Mucosa of descending colon (tissue), 3 donors: ENCODE measurements at places on chromosomes 4 and X. TPM values are rescaled to one million over a fixed set of nuclear protein-coding genes. Genes with fewer than 3 reads are reported as not detected.

DNA sequence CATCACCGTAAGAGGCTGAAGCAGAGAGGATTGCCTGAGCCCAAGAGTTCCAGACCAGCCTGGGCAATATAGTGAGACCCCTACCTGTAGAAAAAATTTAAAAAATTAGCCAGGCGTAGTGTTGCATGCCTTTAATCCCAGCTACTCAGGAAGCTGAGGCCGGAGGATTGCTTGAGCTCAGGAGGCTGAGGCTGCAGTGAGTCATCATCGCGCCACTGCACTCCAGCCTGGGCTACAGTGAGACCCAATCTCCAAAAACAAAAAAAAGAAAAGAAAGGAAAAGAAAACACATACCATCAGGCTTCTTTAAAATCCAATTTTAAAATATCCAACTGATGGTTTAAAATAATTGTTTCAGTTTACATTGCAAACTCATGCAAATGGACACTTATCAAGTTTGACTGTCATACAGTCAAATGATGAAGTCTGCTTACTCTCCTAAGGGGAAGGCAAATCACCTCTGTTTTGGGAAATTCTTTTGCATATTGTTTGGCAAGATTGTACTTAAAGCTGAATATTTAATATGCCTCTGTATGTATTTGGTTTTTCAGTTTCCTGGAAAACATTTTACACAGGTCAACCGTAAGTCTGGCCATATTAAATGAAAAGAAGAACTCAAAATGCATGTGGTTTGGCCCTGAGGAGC lies 23.7 kb upstream of the TENM3 start:
- DNase-seq = no peak

P2RY10 gene
- 2.5 TPM for total RNA-seq

MAGEA1 gene
- not detected for total RNA-seq

- DNase-seq = no peak
Measured at GRCh38 chr4:90375081-90375480, 247.9 kb downstream of the CCSER1 start.

ODAM gene
- total RNA-seq = 5.8 TPM

- DNase-seq = no peak
Measured at GRCh38 chr4:150578745-150579501, 3.0 kb upstream of the MAB21L2 start.

- DNase-seq = no peak
Measured at GRCh38 chr4:8528713-8529112, 51.5 kb upstream of the GPR78 start.

GATA1 gene
- total RNA-seq = not detected

DNA sequence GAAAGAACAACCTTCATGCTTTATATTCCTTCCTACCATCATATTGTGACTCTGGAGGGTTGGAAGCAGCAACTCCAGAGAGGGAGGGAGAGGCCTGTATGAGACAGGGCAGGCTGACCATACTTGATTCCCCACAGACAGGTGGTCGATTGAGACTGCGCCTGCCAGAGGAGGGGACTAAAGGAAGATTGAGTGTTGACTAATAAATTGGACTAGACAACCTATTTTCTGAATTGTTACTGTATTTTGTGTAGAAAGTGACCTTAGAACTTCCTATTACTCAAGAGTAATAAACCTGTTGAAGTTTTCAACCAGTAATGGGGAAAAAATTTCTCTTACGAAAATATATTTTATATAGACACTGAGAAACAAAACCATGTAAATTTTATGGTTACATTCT lies 301.5 kb downstream of the INPP4B start:
- DNase-seq = no peak
